Right atrium auricular region (tissue), 2 donors: ENCODE measurements at places on chromosomes 11 and 22. TPM values are rescaled to one million over a fixed set of nuclear protein-coding genes. Genes with fewer than 3 reads are reported as not detected.
A peak's percentile ranks its signal among the peaks of the same experiment; 100 is the strongest.

FLRT1 gene
- total RNA-seq = 1.7 TPM

- no peaks in the 10 kb centered on the region for H3K27me3 ChIP-seq
- H3K4me3 ChIP-seq = peak overlapping the region; percentile 25
- H3K27ac ChIP-seq = no peak overlapping the region
- H3K4me1 ChIP-seq = peaks cover 8% of the 10 kb centered on the region
- no peak for DNase-seq
These were observed 426.4 kb downstream of the SHANK2 start for GRCh38 chr11:70825893-70826540.

WNT11 gene
- 6.8 TPM for total RNA-seq

TTC36 gene
- 0.89 TPM for total RNA-seq

C11orf86 gene
- not detected for total RNA-seq

- DNase-seq = no peak
- H3K27ac ChIP-seq = no peak overlapping the region
- H3K36me3 ChIP-seq = no peaks in the 10 kb centered on the region
- H3K4me3 ChIP-seq = no peak overlapping the region
- no peaks in the 10 kb centered on the region for H3K27me3 ChIP-seq
These were observed 46.5 kb downstream of the NFAM1 start for GRCh38 chr22:42385696-42386095.

GRAP2 gene
- total RNA-seq = 2.4 TPM
